ENCODE measurements at places on chromosomes 12 and 14.

DNA sequence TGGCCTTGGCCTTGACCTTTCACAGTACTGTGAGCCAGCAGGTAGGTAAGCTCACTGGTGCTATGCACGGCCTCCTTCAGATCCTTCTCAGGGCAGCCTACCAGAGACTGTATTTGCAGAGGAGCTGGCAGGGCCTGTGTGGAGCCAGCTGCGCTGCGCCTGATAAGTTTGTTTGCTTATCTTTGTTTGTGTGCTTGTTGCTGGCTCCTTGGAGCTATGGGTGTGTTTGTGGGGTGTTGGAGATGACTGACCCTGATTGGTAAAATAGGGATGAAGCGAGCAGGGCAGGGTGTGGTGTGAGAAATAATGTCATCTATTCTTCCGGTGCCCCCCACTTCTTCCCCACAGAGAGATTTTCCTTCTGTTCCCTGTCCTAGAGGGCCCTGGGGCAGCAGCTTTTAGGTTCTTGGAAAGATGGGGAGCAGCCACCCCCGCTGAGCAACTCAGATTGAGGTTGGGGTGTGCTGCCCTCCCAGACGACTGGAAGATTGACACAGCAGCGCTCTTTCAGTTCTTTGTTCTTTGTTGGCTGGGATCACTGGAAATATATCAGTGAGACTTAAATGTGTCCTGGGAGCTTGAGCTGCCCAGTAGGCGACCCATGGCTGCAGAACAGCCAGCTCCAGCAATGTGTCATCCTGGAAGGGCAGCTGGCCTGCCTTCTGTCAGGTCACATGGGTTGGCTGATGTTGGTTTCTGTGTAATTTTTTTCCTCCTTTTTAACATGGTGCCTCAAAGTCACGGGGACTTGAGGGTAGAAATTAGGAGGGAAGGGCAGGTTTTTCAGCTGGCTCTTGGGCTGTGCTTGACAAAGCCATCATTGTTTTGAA, 19.6 kb downstream of the MLXIP start:
- H3K4me1 ChIP-seq: peaks cover 38% of the 10 kb centered on the region
- H3K27ac ChIP-seq: peak overlapping the region; percentile 57
- no peak overlapping the region for H3K4me3 ChIP-seq
- DNase-seq: peak; percentile 89
- no peaks in the 10 kb centered on the region for H3K36me3 ChIP-seq
- no peaks in the 10 kb centered on the region for H3K27me3 ChIP-seq

GRCh38 chr12:118237908-118238307, 102.0 kb downstream of the PEBP1 start:
- peak overlapping the region; percentile 19 for H3K4me3 ChIP-seq
- peaks cover 35% of the 10 kb centered on the region for H3K4me1 ChIP-seq
- H3K27me3 ChIP-seq: no peaks in the 10 kb centered on the region
- peaks cover 14% of the 10 kb centered on the region for H3K36me3 ChIP-seq

GRCh38 chr14:102063808-102064429, 22.9 kb downstream of the HSP90AA1 start:
- no peak for DNase-seq
- H3K4me3 ChIP-seq: peak overlapping the region; percentile 48
- H3K27me3 ChIP-seq: no peaks in the 10 kb centered on the region
- no peaks in the 10 kb centered on the region for H3K36me3 ChIP-seq

DNA sequence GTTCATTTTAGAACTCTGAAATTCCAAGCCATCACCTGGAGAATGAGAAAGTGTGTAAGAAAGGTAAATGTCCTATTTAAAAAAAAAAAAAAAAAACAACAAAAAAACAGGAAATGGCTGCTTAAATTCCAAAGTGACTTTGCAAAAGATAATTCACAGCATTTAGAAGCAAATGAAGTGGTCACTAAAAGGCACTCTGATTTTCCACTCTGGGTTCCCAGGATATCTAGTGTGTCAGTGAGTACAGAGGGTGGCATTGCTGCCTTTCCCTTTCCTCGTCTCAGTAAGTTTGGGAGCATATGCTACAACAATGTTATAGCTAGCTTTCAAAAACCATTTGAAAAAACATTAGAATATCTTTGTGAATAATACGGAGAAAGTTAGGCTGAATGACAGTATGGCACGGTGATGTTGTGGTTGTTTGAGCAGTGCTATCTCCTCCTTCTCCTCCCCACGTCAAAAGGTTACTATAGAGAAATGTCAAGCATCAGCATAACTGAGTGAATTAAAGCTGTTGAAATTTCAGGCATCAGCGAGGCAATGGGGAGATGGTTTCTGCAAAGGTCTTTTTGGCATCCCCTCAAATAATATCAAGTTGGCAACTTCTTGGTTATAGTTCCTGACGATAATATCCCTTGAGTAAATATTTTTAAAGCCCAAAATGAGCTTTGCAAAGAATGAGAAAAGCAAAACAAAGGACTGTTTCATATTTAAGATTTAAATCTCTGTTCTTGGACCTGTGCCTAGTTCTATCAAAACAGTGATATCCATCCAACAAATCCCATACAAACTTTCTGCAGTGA, 164.5 kb upstream of the E2F7 start:
- no peak for DNase-seq
- no peaks in the 10 kb centered on the region for H3K27me3 ChIP-seq
- no peak overlapping the region for H3K27ac ChIP-seq
- no peaks in the 10 kb centered on the region for H3K36me3 ChIP-seq

DNA sequence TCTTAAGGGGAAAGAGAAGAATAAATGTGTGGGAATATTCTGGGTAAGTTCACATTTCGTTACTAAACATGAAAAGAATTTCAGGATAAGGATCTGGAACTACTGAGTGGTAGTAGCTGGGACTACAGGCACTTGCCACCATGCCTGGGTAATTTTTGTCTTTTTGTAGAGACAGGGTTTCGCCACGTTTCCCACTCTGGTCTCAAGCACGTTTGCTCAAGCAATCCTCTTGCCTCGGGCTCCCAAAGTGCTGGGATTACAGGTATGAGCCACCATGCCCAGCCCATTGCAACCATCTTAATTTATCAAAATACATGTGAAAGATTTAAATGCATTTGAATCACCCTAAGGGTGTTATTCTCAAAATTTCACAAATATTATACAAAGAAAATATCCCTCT, 26.4 kb downstream of the ITPR2 start:
- H3K27ac ChIP-seq: no peak overlapping the region
- peaks cover 6% of the 10 kb centered on the region for H3K4me1 ChIP-seq
- H3K36me3 ChIP-seq: no peaks in the 10 kb centered on the region
- no peak overlapping the region for H3K4me3 ChIP-seq

DNA sequence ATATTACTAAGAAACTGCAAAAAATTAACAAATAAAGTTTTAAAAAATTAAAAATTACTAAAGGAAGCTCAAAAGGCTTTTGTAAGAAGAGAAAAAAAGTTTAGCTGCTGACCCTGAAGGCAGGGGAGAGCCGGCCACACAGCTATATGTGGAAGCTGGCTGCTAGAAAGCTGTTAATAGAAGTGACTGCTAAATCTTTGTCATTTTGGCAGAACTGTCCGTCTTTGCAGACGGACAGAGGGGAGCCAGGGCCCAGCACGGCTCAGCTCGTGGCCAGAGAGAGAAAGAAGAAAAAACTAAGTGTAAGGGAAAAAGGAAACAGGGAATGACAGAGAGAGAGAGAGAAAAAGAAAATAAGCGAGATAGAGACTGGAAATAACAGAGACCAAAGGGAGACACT, 27.9 kb downstream of the PRMT8 start:
- H3K36me3 ChIP-seq: no peaks in the 10 kb centered on the region
- H3K27me3 ChIP-seq: peaks cover 84% of the 10 kb centered on the region
- H3K4me3 ChIP-seq: no peak overlapping the region
- H3K27ac ChIP-seq: no peak overlapping the region
- no peak for DNase-seq
- no peaks in the 10 kb centered on the region for H3K4me1 ChIP-seq

DNA sequence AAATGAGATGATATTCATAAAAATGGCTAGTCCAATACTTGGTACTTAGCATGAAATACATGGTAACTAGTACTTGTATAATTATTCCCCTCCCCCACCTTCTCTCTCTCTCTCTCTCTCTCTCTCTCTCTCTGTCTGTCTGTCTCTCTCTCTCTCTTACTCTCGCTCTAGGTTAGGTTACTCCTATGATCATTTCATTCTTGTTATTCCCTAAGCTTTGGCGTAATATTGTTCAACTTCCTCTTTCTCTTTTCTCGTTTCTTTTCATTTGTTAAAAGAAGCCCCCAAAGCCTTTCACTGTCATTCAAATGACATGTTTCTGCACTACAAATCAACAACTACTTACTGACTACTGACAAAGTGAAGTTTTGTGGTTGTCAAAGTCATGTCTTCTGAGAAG, 89.8 kb downstream of the GRIP1 start:
- H3K27me3 ChIP-seq: no peaks in the 10 kb centered on the region
- no peaks in the 10 kb centered on the region for H3K4me1 ChIP-seq
- no peak overlapping the region for H3K27ac ChIP-seq
- H3K4me3 ChIP-seq: no peak overlapping the region

DNA sequence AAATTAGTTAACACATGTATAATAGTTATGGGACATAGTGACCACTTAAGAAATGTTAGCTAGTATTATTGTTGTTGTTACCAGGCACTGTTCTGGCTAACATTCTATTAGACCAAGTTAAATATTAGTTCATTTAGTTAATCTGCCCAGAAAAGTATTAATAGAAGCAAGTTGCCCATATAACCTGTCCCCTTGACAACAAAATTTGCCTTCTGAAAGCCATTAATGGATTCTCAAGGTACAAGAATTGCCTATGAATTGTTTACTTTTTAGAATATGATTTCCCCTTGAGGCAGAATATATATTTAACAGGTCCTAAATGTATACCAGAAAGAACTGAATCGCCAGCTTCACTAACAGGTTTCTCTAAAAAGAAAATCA, 167.3 kb upstream of the TMCC3 start:
- no peak overlapping the region for H3K27ac ChIP-seq
- no peaks in the 10 kb centered on the region for H3K4me1 ChIP-seq
- no peaks in the 10 kb centered on the region for H3K27me3 ChIP-seq
- H3K36me3 ChIP-seq: no peaks in the 10 kb centered on the region

- peaks cover 23% of the 10 kb centered on the region for H3K4me1 ChIP-seq
- no peak overlapping the region for H3K4me3 ChIP-seq
- no peaks in the 10 kb centered on the region for H3K36me3 ChIP-seq
- H3K27me3 ChIP-seq: no peaks in the 10 kb centered on the region
- no peak for DNase-seq
Measured at GRCh38 chr12:67702136-67702535, 53.6 kb downstream of the DYRK2 start.

DNA sequence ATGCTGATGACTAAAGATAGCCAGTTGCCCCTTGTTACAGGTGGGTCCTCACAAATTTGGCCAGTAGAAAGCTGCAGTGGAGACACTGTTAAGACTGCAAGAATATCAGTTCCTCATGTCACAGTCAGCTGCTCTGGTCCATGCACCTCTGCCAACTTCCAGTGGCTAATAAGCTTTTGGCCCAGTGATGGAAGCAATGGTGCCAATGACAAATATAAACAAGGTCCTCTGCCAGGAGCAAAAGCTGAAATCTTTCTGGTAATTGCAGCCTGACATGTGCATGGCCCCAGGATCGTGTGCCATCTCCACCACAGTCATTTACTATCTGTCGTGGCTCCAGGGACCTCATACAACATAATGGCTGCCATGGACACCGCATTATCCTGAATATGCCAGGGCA, 85.4 kb upstream of the TMEM260 start:
- no peak for DNase-seq
- no peak overlapping the region for H3K27ac ChIP-seq
- H3K4me1 ChIP-seq: no peaks in the 10 kb centered on the region
- no peaks in the 10 kb centered on the region for H3K36me3 ChIP-seq

- H3K36me3 ChIP-seq: no peaks in the 10 kb centered on the region
- no peak overlapping the region for H3K27ac ChIP-seq
- no peaks in the 10 kb centered on the region for H3K27me3 ChIP-seq
- no peak overlapping the region for H3K4me3 ChIP-seq
Measured at GRCh38 chr14:93090826-93091555, 24.7 kb downstream of the ITPK1 start.

- H3K4me3 ChIP-seq: no peak overlapping the region
- no peaks in the 10 kb centered on the region for H3K27me3 ChIP-seq
- DNase-seq: no peak
- no peaks in the 10 kb centered on the region for H3K36me3 ChIP-seq
- no peak overlapping the region for H3K27ac ChIP-seq
Measured at GRCh38 chr12:110249716-110250225, 31.3 kb upstream of the ATP2A2 start.

DNA sequence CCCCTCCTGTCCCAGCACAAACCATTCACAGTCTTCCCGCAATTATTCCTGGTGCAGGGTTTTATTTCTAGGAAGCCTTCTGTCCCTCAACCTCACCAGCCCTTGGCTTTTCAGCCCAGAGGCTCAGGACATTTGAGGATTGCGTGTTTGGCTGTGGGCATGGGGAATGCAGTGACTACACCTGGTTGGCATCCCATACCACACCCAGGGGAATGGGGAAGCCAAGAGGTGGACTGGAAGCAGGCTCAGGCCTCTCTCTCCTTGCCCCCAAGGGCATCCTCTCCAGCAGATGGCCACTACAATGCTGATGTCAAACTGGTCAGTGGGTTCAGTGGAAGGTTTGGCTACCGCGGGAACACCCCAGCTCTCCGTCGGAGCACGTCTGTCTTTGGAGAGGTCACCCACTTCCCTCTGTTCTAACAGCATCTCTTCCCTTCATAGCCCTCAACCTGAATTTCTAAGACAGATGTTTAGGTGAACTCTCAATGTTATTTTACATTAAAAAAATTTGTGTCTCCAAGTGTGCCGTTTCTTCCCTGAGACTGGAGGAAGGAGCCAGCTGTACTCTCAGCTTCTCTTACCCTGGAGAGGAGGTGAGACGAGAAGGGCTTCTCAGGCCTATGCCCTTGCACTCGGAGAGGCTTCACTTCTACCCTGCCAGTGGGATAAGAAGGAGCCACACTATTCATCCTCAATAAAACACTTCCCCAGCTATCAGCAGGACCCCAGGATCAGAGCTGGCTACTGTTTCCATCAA, 35.5 kb downstream of the DCAF4 start:
- no peaks in the 10 kb centered on the region for H3K27me3 ChIP-seq
- peak overlapping the region; percentile 82 for H3K27ac ChIP-seq
- H3K4me3 ChIP-seq: no peak overlapping the region
- H3K4me1 ChIP-seq: peaks cover 32% of the 10 kb centered on the region

- H3K27ac ChIP-seq: no peak overlapping the region
- no peaks in the 10 kb centered on the region for H3K36me3 ChIP-seq
- no peaks in the 10 kb centered on the region for H3K4me1 ChIP-seq
- H3K27me3 ChIP-seq: no peaks in the 10 kb centered on the region
- DNase-seq: no peak
Measured at GRCh38 chr12:18462442-18462841, 201.1 kb downstream of the PIK3C2G start.

- H3K36me3 ChIP-seq: no peaks in the 10 kb centered on the region
- no peak for DNase-seq
- no peak overlapping the region for H3K4me3 ChIP-seq
Measured at GRCh38 chr14:35416108-35416750, 11.7 kb upstream of the NFKBIA start.

- H3K4me1 ChIP-seq: no peaks in the 10 kb centered on the region
- no peak overlapping the region for H3K4me3 ChIP-seq
- no peaks in the 10 kb centered on the region for H3K36me3 ChIP-seq
- H3K27me3 ChIP-seq: peaks cover 95% of the 10 kb centered on the region
- no peak overlapping the region for H3K27ac ChIP-seq
- no peak for DNase-seq
Measured at GRCh38 chr12:1846421-1847405, 26.3 kb downstream of the LRTM2 start.
